ENCODE measurements at places on chromosomes 1 and 21.
A peak's percentile ranks its signal among the peaks of the same experiment; 100 is the strongest.

DNA sequence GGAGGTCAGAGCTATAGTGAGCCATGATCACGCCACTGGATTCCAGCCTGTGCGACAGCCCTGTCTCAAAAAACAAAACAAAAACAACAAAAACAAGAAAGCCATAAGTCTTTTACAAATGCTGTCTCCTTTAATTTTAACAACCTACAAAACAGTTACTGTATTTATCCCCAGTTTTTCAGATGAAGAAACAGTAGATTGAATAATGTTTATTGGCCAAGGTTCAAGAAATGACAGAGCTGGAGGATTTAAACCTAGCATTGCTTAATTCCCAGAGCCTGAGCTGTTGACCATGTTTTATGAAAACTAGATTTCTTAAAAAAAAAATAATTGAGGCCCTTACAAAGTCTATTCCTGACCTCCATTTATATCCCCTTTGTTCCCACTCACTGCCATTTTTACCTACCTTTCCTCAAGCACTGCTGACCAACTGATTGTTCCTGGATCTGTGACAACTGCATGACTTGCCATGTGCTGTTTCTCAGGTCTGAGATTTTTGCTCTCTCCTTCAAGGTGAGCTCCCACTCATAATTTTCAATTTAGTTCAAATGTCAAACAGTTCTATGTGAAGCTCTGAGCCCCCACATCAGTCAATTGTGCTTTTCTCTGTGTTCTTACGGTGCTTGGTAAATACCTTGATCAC, 140.8 kb downstream of the CHRM3 start:
- H3K27ac ChIP-seq = no peak overlapping the region
- no peak for DNase-seq
- no peaks in the 10 kb centered on the region for H3K27me3 ChIP-seq

DNA sequence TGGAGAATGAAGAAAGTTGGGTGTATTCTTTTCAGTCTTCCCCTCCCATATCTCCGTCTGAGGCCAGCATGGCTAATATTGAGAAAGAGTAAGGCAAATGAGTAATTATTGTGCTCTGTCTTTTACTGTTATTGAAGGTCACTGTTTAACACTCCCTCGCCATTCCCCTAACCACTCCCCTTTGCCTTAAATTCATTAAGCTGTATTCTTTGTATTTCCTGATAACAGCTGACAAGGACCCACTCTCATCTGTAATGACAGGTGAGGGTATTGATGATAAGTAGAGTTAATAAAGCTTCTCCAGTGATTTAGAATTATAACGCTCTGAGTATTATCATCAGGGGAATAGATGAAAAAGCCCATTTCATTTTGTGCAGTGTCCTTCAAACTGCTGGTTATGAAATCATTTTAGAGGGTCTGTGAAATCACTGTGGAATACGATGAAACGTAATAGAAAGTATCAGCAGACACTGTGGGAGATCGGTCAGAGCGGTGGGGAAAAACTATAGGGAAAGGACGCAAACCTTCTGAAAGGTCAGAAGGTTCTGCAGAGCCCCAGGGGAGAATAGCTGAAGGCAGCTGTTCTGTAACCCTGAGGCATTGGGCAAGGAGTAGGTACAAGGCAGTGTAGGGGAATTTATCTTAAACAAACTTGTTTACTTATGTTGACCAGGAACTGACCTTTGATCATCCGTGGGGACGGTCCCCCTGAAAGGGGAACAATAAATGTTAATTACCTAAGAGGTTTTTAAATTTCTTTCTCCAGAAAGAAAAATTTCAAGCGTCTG, 46.3 kb upstream of the CACYBP start:
- H3K27ac ChIP-seq = no peak overlapping the region
- H3K36me3 ChIP-seq = no peaks in the 10 kb centered on the region
- DNase-seq = no peak
- H3K27me3 ChIP-seq = no peaks in the 10 kb centered on the region
- H3K4me1 ChIP-seq = no peaks in the 10 kb centered on the region

DNA sequence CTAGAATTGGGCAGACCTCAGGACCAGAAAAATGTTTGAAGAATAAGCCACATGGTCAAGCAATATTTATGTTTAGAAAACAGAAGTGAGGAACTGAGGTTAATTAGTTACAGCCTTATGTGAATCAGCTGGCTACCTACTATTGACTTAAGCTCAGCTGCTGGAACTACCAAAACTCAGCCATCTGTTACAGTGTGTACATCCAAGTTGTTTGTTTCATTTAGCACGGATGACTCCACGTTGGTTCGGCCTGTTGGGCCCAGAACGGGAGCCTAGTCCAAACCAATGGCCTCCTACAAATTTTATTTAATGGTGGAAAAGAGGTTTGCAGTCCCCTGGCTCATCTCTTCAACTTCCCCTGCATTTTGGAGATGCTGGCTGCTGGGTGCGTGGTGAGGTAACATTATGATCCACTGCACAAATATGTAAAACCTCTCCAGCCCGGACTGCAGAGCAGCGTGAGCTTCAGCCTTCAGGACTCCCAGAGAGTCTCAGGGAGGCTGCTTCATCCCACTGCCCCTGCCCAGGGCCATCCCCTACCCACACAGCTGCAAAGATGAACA, 143.4 kb downstream of the ZZZ3 start:
- no peak for DNase-seq
- no peak overlapping the region for H3K27ac ChIP-seq
- no peaks in the 10 kb centered on the region for H3K36me3 ChIP-seq
- no peak overlapping the region for H3K4me3 ChIP-seq
- H3K4me1 ChIP-seq = peaks cover 30% of the 10 kb centered on the region
- no peaks in the 10 kb centered on the region for H3K27me3 ChIP-seq

GRCh38 chr1:31757989-31758388, 6.2 kb downstream of the ADGRB2 start:
- H3K27ac ChIP-seq = no peak overlapping the region
- H3K4me3 ChIP-seq = no peak overlapping the region
- no peak for DNase-seq
- no peaks in the 10 kb centered on the region for H3K36me3 ChIP-seq
- H3K4me1 ChIP-seq = peaks cover 24% of the 10 kb centered on the region

DNA sequence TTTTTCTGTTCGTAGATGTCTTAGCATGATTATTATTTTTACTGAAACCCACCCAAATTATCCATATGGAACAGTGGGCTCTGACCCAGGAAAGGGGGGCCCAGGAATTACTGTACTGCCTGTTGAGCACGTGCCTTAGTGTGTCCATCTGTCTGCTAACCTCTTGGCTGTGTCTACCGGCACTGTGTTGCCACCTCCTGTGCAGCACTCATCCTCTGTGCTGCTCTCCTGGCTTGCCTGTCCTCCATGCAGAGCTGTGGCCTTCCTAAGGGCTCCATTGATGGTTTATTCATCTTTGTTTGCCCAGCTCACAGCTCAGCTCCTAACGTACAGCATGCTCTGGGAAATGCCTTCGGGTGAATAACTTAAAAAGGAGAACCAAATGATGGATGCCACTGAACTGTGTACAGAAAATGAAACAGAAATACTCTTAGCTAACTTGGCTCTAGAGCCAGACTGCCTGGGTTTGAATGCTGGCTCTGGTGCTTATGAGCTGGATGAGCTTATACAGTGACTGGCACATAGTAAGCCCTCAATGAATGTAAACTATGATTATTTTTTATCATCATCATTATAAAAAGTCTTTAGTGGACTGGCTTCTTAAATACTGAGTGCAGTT, 11.4 kb upstream of the RPTN start:
- peaks cover 34% of the 10 kb centered on the region for H3K4me1 ChIP-seq
- no peak overlapping the region for H3K27ac ChIP-seq
- no peak for DNase-seq
- no peaks in the 10 kb centered on the region for H3K36me3 ChIP-seq
- no peak overlapping the region for H3K4me3 ChIP-seq

- H3K36me3 ChIP-seq = no peaks in the 10 kb centered on the region
- no peaks in the 10 kb centered on the region for H3K4me1 ChIP-seq
- H3K27ac ChIP-seq = no peak overlapping the region
These were observed 136.7 kb upstream of the ETV3 start for GRCh38 chr1:157274698-157275534.

DNA sequence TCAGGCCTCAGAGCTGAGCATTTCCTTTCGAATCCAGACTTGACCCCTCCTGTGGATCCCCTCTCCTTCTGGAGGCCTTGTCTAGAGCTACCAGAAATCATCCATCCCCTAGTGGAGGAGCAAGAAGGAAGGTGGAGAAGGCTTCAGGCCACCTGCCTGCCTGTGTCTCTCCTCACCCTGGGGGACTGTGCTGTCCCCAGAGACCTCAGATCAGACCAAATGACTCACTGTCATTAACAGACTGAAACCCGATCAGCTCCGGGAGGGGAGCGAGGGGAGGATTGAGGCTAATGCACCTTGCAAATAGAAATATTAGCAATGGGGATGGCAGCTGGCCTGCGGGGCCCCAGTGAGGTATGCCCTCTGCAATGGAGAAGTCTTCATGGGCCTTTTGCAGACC, 2.1 kb downstream of the MYBPH start:
- no peak overlapping the region for H3K27ac ChIP-seq
- no peak for DNase-seq
- no peak overlapping the region for H3K4me3 ChIP-seq
- H3K4me1 ChIP-seq = peaks cover 77% of the 10 kb centered on the region
- H3K36me3 ChIP-seq = no peaks in the 10 kb centered on the region

DNA sequence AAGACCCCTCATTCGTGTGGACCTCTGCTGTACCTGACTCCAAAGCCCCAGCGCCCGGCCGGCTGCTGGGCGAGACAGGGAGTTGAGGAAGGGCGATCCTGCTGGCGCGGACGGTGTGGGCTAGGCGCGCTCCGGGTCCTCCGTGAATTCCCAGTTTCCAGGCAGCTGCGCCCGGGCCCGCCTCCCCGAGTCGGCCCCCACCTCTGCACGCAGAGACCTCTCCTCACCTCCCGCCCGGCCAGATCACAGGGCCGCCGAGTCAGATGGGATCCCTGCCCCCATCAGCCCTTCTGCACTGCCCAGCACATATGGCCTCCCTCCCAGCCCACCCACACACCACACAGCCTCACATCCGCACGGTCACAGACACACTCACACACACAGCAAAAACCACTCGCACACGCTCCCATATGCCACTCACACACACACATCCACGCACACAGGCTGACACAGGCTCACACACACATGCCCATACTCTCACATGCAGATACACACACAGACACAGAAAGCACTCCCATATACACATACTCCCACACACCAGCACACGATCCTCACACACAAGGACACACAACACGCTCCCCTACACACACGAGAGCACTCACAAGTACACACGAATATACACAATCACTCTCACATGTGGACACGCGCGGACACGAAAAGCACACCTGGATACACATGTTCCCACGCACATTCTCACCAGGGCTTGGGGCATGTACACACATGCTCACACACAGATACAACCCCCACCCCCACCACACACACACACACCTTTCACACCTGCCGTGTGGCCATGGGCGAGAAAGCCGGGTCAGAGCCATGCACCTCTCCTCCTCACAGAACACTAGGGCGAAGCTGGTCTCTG, 7.2 kb upstream of the GUCA2B start:
- H3K4me3 ChIP-seq = no peak overlapping the region
- H3K27ac ChIP-seq = no peak overlapping the region
- H3K27me3 ChIP-seq = no peaks in the 10 kb centered on the region
- no peaks in the 10 kb centered on the region for H3K36me3 ChIP-seq

GRCh38 chr1:7738044-7738443, 33.1 kb upstream of the VAMP3 start:
- no peaks in the 10 kb centered on the region for H3K27me3 ChIP-seq
- H3K4me3 ChIP-seq = no peak overlapping the region
- DNase-seq = no peak
- H3K4me1 ChIP-seq = no peaks in the 10 kb centered on the region
- peaks cover 18% of the 10 kb centered on the region for H3K36me3 ChIP-seq

- H3K4me1 ChIP-seq = peaks cover 18% of the 10 kb centered on the region
- H3K36me3 ChIP-seq = no peaks in the 10 kb centered on the region
- peak; percentile 51 for DNase-seq
These were observed 80.3 kb downstream of the NENF start for GRCh38 chr1:212512816-212513559.

GRCh38 chr1:198254521-198254920, 97.7 kb downstream of the NEK7 start:
- H3K4me3 ChIP-seq = no peak overlapping the region
- H3K4me1 ChIP-seq = no peaks in the 10 kb centered on the region
- no peak overlapping the region for H3K27ac ChIP-seq

- DNase-seq = peak; percentile 32
- no peaks in the 10 kb centered on the region for H3K27me3 ChIP-seq
- no peaks in the 10 kb centered on the region for H3K36me3 ChIP-seq
- H3K4me3 ChIP-seq = no peak overlapping the region
These were observed 15.0 kb downstream of the IFFO2 start for GRCh38 chr1:18941221-18942141.

DNA sequence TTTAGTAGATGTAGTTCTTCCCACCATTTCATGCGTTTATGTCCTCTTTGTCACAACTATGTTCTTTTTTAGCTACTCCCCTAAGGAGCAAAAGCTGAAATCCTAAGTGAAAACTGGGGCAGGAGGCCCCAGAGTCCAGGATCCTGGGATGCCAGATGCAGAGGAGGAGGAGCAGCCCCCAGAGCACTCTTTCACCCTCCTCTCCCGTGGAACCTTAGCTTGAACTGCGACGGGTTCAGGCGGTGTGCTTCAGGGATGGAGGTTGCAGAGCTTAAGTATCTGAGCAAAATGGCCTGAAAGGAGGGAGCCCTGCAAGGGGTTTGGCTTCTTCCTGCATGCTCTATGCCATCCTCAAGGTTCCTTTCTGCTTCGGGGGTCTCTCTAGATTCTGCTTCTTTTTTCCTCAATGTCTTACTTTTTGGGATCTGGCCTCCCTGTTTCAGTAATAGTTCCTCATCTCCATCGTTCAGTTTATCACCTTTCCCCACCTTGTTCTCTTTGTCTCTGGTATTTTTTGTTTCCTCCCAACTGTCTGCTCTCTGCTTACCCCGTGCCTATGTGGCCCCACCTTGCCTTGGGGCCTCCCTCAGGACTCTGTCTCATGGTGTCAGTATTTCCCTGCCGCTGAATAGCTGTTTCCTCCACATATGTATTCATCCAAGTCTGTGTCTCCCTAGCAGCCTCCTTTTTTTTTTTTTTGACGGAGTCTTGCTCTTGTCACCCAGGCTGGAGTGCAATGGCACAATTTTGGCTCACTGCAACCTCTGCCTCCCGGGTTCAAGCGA, 2.7 kb upstream of the NHLH1 start:
- H3K4me3 ChIP-seq = no peak overlapping the region
- no peaks in the 10 kb centered on the region for H3K4me1 ChIP-seq
- H3K27ac ChIP-seq = no peak overlapping the region

DNA sequence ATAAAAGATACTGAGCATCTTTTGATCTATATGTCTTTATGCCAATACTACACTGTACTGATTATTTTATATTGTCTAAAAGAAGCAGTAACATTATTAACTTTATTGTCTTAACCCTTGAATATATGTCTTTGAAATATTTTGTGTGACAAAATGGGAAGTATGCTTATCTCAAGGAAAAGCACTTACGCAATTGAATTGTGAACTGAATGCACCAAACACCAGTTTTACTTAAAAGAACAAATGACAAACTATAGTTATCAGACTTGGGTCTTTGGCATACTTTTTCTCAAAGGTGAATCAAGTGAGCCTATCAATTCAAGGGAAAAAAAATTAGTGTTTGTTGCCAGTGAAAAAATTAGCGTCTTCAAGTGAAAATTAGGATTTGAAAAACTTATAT, 9.2 kb upstream of the SLC6A9 start:
- no peak for DNase-seq
- no peak overlapping the region for H3K27ac ChIP-seq
- H3K4me1 ChIP-seq = peaks cover 24% of the 10 kb centered on the region
- no peaks in the 10 kb centered on the region for H3K27me3 ChIP-seq

Measured in HCT116 (cell line).